Activated CD8-positive, alpha-beta memory T cell treated with anti-CD3 and anti-CD28 coated beads for 1 hour (primary cell): ENCODE measurements at places on chromosomes 12 and 14.

DNA sequence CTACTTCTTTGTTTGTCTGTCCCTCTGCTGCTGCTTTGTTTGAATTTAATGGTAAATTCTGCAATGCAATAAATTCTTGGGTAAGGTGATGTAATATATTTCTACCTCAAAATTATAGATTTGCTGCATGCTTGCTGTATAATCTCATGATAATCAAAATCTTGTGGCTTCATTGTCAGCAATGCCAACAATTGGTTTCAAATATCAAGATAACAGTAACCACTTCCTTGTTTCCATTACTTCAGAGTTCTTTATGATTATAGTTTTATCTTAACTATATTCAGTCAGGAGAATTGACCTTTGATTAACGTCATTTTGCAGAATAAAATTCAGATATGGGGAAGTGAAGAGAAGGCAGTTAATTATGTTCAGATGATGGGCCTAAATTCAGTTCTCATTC lies 30.2 kb upstream of the RNU6-8 start:
- no peak for DNase-seq

- no peak for DNase-seq
Measured at GRCh38 chr14:72636871-72637270, 257.0 kb downstream of the DPF3 start.

DNA sequence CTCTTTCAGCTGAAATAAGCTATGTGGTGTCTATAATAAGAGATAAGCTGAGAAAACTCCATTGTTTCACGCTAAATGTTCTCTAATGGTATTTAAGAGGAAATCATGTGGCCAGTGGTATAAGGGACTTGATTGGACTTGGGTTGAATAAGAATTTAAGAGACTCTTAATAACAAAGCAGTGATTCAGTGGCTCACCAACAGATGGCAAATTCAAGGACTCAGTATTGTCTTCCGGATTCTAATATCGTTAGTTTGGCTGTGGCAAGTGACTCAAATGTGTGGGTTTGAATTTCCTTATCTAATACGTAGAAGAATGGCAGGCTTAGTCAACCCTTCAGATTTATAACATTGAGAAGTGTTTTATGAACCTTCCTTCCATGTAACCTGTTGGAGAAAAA lies 49.1 kb upstream of the KCNH3 start:
- no peak for DNase-seq

DNA sequence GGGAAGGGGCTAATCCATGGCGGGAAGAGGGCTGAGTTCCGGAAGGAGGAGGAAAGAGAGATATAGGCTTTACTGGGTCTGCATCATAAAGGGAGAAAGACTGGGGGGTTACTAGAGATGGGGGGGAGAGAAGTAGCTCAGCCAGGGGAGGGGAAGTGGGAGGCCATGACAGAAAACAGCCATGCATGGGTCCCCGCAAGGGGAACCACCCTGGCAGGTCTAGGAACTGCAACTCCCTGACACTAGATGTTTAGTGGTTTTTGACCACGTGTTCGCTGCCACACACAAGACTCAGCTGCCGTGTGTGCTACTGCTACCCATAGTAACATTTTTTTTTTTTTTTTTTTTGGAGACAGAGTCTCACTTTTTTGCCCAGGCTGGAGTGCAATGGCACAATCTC lies 145.0 kb downstream of the RIMBP2 start:
- no peak for DNase-seq

DNA sequence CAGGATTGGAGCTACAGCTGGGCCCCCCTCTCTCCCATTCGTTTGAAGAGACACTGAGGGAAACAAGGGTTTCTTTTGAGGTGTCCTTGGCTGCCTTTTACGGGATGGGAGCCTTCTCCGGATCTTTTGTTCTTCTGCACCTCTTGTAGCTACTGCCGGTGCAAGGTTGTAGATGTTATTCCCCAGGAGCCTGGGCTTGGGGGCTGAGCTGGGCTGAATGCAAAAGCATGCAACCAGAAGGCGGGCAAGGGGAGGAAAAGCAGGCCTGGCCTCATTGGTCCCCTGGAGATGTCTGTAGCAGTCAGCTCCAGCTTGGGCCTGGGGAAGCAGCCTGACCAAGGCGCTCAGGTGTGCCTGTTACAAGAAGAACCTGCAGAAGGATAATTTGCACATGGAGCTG lies 110.3 kb downstream of the GCH1 start:
- DNase-seq, result no peak

GRCh38 chr12:6868211-6869048 lies 1.1 kb downstream of the TPI1 start:
- DNase-seq, result no peak

DNA sequence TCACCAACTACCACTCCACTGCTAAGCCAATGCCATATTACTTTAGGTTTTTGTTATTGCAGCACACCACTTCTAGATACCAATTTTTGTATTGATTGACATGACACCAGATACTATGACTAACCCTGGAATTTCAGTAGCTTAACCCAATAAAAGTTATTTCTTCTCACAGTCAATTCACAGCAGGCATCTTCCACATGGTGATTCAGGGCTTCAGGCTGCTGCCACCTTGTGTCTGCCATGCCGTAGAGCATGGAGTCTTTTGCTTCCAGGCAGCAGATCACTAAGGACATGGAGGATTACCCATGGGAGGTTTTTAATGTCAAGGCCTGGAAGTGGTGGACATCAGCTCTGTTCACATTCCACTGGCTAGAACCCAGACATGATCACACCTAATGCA lies 56.4 kb upstream of the LTA4H start:
- no peak for DNase-seq

GRCh38 chr12:57235017-57235727 lies 5.7 kb downstream of the SHMT2 start:
- DNase-seq, result no peak

DNA sequence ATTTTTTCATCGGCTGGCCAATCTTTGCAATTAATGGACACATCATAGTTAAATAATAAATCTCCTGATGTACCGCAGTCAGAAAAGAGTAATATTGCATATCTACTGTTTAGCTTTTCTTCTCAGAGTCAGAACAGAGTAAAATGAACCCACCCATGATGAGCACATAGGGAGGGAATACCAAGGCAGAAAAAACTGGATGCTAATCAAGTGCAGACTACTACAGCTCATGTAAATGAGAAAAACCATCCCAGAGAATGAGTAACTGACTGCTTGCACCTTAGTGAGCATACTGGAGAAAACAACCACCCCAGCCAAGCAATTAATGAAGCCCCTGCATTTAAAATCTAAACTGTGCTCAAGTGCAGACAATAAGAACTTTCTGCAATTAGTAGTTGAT lies 483.7 kb downstream of the MDGA2 start:
- DNase-seq, result no peak

GRCh38 chr12:81866081-81866480 lies 106.9 kb upstream of the PPFIA2 start:
- DNase-seq, result no peak

DNA sequence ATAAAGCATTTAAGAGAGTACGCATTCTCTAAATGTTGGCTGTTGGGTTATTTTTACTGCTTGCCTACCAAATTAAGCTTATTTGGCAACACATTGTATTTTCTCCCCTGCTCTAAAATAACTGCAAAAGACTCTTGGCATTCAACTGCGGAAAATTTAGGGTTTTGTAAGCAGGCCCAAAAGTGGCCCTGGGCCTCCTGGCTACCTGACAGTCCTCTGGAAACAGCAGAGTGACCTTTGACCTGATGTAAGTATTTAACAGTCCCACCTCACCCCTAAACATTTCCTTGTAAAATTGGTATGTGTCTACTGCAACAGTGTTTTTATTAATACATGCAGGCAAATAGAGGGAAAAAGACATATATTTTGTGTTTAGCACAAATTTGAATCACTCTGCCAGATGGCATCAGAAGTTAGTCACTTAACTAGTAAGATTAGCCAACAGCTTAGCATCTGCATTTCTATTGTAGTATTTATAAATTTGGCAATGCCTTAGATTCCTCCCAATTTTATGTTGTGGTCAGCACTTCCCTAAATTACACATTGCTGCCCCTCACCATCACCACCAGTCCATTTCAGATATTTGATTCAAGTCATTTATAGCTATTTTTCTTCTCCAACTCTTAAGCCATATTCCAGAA lies 11.2 kb downstream of the LLPH start:
- DNase-seq, result no peak

- no peak for DNase-seq
Measured at GRCh38 chr12:16531621-16532020, 74.3 kb downstream of the LMO3 start.

DNA sequence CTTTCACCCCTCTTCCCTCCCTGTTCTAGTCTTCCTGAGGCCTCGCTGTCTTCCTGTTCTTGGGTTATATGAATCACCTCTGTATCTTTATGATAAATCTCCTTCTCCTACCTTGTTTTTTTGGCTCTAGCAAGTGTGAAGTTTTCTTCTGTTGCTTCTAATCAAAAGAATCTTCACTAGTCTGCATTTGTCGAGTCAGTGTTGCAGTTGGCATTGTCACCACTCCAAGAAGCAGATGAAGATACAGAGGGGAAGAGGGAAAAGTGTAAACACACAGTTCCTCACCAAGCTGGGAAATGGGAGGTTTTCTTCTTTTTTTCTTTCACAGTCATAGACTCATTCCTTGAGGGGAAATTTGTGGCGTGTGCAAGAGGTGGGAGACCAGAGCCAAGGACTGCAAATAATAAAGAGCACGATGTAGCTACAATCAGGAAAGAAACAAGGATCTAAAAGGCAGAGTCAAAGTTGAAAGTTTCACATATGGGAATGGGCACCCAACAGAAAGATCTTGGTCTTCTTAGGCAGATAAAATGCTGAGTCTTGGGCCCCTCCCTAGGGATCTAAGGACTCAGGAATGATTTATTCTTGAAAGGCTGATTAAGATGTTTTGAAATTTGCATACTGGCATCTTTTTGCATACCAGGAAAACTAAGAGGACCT lies 22.2 kb upstream of the PRICKLE1 start:
- DNase-seq, result no peak
